ENCODE measurements at places on chromosomes 11 and 22.

DNA sequence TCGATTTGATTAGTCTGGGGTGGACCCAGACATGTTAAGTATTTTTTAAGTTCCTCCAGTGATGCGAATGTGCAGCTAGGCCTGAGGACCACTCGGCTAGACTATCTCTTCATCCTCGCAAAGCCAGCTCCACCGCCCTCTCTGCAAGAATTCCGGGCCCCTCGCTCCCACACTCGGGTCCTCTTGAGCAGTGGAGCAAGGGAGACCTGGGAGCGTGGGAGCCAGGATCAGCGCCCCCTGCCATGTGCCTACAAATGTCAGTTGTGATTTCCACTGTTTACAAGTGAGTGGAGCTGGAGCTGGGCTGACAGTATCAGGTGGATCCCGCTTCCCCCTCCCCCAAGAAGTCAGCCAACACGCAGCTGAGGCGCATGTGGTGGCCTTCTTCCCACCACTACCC, 6.7 kb downstream of the B3GNT6 start:
- DNase-seq: no peak

- DNase-seq: no peak
Observed at GRCh38 chr11:82791779-82792178, 58.1 kb upstream of the FAM181B start.

DNA sequence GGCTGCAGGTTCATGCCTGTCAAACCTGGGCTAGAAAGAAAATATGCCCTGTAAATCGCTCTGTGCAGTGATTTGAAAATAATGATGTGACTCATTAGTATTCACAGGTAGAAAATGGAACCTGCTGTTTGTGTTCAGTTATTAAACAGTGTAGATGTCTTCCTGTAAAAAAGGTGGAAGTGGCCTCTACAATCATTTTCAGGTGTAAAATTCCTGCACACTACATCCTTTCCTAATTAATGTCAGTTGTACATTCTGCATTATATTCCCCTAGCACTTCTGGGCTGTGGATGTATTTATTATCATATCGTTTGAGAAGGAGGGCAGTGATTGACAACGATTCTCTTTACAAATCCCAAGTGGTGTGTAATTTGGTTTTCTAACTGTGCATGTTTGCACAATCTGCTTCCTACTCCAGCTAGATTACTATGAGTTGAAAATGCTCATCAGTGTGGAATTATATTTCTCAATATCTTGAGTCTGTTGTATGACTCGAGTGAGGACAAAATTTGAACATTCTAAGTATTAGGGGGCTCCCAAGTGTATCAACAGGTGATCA, 454.0 kb upstream of the DDI1 start:
- DNase-seq: no peak

DNA sequence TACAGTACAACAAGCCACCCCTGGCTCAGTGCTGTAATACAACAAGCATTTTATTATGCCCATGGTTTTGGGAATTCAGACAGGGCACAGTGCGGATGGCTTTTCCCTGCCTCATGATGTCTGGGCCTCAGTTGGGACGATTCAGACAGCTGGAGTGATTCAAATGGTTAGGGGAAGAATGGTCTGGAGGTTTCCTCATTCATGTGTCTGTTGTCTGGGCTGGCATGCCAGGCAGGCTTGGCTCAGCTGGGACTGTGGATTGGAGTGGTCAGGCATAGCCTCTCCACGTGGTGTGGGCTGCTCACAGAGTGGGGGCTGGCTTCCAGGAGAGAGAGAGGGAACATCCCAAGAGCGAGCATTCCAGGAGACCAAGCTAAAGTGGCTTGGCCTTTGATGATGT, 164.4 kb downstream of the C11orf91 start:
- DNase-seq: no peak

DNA sequence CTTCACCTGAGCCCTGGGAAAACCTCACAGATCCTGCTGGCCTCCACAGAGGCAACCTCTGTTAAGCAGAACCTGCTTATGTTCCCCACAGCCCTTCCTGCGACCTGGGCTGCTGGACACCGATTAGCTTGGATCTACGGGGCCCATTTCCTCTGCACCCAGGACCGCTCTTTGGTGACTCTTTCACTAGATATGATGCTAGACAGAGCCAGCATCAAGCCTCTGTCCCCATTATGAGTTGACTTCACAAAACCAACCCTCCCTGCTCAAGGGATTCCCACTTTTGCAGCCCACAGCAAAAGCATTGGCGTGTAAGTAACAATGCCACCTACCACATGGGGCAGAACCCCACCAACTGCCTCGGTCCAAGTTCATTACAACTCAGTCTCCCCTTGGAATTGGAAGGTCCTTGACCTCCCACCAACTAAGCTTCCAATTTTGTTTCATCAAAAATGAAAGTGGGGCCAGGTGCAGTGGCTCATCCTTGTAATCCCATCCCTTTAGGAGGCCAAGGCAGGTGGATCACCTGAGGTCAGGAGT, 15.2 kb upstream of the TMPRSS4 start:
- DNase-seq: no peak

DNA sequence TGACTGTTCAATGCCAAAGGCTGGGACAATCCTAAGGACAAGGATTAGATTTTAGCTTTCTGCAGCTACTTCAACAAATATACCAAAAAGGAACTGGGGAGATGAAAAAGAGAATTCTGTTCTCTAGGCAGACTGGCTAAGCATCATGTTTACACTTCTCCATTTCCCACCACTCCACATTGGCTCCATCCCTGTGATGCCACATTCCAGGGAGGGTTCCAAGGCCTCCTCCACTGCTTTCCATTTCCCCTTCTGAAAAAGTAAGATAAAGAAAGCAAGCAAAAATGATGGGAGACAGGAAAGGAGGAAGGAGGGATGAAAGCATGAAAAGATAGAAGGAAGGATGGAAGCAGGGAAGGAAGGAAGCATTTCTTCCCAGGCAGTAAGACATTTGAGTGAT, 315.8 kb downstream of the BLID start:
- DNase-seq: no peak

Data from stimulated activated CD4-positive, alpha-beta T cell treated with anti-CD3 and anti-CD28 coated beads, Interleukin-1b, Interleukin-23, amount 100 ng/mL, for 24 hours (primary cell).